ENCODE measurements at places on chromosomes 6 and 20.

- no peak for DNase-seq
Observed at GRCh38 chr6:403659-404655, 12.4 kb downstream of the IRF4 start.

GRCh38 chr6:113439866-113440265 lies 417.3 kb upstream of the MARCKS start:
- no peak for DNase-seq

- no peak for DNase-seq
Observed at GRCh38 chr20:58745391-58745790, 52.8 kb downstream of the NPEPL1 start.

DNA sequence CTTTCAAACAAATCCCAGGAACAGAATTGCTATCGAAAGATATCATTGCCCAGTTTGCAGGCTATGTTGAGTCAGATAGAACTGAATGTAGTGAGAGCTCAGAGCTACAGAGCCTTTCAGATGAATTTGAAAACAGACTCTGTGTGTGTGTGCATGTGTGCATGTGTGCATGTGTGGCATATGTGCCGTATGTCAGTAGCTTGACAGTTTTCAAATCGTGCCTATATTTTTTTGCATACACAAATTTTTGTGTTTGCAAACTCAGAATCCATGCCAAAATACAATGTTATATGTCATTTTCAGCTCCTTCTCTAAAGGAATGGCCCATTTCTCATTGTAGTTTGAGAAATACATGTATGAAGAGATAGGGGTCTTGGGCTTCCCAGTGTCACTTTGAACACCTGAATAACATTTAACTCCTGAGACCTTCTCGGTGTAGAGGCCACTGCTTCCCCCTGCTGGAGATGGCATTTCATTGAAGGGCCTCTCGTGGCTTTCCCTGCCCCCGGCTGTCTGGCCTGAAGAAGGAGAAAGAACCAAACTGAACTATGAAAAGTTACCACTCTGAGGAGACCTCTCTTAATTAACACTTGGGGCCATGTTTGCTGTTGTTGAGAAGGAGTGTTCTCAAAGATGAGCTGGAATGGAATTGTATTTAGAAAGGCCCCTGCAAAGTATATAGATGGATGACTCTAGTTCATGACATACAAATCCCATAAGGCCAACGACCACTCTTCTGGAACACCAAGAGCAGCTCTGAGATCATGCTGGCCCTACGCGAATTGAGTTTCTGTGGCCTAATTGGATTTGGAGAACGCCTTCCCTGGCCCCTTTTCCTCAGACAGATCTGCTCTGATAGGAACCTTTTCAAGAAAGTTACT lies 58.7 kb downstream of the VAPB start:
- peak; percentile 43 for DNase-seq

DNA sequence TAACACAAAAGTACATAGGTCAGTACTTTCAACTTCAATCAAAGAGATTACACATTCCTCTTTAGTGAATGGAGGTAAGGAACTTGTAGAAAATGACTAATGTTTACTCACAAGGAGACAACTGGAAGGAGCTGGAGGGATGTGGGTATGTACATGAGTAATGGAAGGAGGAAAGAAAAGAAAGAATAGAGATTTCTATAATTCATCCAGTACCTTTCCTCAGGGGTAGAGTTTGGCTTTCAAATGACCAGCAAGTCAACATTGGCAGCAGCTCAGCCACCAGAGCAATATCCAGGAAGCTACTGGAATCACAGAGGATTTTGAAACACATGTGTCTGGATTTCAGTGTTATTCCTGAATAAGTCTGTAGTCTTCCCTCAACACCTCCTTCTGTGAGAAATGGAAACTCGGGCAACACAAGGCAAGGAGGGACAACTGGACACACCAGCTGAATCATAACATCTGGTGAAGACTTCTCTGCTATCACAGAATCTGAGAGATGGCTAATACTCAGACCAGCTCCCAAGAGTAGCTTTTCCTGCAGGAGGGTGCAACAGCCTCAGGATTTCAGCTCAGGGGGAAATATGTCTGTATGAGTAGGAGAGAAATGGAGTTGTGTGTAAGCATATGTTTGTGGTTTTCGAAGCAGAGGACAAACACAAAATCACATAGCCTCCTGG lies 98.8 kb downstream of the HAO1 start:
- peak; percentile 19 for DNase-seq

DNA sequence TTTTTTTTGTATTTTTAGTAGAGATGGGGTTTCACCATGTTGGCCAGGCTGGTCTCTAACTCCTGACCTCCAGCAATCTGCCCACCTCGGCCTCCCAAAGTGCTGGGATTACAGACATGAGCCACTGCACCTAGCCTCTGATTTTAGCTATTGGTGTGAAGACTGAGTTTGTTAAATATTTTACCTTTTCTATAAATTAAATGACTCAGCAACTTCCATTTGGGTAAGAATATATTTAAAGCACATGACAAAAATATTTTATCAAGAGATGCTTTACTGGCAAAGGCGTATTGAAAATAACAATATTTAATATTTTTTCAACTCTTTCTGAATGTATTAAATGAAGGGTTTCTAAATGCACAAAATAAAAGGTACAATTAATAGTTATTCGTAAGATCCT lies 158.7 kb upstream of the AGPAT4 start:
- DNase-seq: no peak

GRCh38 chr6:4381381-4381780 lies 246.0 kb upstream of the ECI2 start:
- no peak for DNase-seq

DNA sequence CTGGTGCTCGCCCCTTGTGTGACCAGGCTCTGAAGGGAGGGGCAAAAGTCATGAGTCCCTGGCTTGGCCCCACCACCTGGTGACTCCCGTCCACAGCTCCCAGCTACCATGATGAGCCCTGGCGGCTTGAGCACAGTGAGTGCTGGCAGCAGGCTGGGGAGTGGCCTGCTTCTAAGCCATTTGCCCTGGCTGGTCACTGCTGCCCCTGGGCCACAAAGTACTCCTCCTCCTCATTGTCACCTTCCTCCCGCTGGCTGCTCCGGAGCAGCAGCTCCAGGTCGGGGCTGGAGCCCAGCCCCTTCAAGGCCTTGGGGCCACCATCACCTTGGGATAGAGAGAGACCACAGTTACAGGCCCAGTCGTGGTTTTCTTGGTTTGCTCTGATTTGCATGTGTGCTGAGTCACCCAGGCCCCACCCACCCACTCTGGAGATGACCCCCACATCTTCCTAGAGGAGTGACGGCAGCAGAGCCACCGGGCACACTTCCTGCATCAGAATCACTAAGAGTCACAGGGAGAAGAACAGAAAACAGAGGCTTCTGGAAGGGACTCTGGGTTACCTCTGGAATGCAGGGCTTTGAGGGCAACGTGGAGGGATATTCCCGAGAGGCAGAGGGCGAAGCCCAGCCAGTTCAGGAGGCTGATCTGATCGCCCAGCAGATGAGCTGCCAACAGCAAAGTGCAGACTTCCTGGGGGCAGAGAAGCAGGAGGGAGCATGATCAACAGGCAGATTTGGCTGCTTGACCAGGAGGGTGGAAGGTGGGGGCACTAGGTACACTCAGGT lies 42.1 kb upstream of the CDH22 start:
- peak; percentile 92 for DNase-seq

DNA sequence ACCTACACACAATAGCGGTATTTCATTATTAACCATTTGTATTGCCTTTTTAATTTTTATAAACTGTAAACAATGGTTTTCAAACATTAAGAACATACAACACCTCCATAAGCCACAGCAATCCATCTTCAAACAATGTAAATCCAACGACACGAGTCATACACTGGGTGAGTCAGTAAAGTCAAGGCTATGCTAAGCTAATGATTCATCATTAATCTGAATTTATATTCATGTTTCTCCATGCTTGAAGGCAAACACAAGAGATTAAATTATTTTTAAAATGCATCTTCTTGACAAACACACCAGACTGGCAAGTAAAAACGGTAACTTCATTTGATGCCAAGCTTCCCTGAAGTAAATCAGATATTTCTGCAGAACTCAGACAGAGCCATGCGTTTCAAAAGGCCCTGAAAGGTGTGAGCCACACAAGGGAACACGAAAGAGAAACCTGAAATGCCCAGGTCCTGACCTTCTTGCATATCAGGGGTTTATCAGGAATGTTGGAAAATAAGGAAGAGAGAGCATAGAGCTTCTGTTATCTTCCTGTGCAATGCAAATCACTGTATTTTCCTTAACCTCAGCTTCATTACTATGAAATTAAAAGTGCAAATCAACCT lies 162.5 kb downstream of the ALDH8A1 start:
- DNase-seq: no peak

- no peak for DNase-seq
Observed at GRCh38 chr6:69866351-69866769, at the start of gene COL19A1. Gene COL19A1 (plus strand): TSS chr6:69866556. CDS start chr6:69879568, 13,012 bp downstream.

DNA sequence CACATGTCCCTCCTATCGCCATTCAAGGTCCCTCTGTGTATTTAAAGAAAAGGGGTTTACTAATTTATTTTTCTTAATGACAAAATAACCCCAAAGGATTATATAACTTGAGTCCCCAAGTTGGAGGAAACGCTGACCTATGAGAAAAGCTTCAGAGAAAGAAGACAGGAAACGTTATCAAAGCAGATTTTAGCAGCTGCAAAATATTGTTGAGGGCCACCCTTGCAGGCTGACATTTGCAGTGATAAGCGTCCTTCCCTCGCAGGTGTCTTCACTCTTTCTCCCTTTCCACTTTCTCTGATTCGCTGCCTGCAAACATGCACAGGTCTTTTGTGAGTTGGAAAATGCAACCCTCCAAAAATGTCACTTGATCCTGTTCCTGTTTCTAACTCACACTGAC lies 103.2 kb upstream of the RIPOR2 start:
- no peak for DNase-seq

- DNase-seq: peak; percentile 16
Observed at GRCh38 chr6:136846046-136846445, 23.7 kb downstream of the PEX7 start.

DNA sequence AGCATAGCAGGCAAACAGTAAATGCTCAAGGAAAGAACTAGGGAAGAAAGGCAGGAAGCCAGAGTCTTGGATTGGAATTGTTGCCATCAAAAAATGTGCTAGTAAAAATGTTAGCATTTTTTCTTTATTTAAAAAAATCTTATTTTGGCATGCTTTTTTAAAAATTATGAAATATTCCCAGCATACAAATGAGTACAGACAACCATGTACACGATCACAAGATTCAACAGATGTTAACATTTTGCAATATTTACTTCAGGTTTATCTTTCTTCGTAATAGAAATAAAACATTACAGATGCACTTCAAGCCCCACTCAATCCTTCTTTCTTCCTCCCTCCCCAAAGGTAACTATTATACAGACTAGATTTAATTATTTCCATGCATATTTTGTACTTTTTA lies 27.4 kb upstream of the NOP56 start:
- DNase-seq: no peak

- no peak for DNase-seq
Observed at GRCh38 chr6:144408161-144408560, 123.0 kb downstream of the UTRN start.

DNA sequence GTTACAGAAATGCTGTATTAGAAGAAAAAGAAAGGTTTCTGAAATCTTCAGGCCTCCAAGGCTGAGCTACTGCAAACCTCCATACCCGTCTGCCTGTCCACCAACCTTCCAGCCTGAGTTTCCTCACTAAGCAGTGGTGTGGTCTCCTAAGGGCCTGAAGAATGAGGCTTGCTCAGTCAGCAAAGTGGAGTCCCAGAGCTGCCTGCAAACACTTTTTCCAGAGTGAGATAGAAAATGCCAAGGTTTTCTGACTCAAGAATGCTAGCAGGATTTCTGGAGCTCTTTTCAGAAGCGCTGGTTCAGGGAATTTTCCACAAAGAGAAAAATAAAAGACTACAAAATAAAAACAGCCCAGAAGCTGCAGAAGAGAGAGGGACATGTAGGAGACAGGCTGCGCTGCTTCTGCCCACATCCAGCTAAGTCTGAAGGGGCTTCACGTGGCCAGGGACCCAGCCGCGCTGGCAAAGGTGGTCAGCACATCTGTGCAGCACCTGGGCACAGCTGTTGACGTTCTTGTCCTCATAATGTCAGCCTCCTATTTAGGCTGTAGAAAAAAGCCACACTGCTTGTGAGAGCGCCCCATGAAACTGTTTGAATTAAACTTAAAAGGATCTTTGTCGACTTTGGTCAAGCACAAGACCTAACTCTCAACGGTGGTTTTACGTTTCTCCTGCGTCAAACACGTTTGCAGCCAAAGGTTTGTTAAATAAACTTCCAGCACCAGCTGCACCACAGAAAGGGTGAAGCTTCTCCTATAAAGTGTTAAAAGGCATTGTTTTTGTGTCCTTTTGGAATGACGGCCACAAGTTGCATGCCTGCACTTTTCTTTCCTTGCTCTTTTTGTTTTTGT lies 209.0 kb downstream of the THBS2 start:
- no peak for DNase-seq

GRCh38 chr20:31675828-31676608 lies 38.3 kb downstream of the COX4I2 start:
- no peak for DNase-seq

- DNase-seq: no peak
Observed at GRCh38 chr6:37285861-37286311, 27.9 kb upstream of the TMEM217 start.

DNA sequence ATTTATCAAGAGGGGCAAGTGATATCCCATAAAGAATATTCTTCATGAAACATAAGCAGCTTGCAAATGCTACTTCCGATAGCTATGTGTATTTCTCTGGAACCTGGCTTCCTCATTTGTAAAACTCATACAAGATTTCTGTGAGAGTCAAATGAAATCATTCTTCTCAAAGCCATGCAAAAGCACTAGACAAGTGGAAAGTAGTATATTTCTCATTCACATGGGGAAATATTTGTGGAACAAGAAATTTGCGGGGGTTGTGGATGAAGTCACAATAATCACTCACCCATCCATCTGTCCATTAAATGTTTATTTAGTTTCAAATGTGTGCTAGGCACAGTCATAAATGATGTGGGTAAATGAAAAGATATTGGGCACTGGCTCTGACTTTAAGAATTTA lies 150.5 kb downstream of the IPCEF1 start:
- no peak for DNase-seq

GRCh38 chr20:34977365-34978091 lies 21.9 kb downstream of the MYH7B start:
- DNase-seq: no peak

DNA sequence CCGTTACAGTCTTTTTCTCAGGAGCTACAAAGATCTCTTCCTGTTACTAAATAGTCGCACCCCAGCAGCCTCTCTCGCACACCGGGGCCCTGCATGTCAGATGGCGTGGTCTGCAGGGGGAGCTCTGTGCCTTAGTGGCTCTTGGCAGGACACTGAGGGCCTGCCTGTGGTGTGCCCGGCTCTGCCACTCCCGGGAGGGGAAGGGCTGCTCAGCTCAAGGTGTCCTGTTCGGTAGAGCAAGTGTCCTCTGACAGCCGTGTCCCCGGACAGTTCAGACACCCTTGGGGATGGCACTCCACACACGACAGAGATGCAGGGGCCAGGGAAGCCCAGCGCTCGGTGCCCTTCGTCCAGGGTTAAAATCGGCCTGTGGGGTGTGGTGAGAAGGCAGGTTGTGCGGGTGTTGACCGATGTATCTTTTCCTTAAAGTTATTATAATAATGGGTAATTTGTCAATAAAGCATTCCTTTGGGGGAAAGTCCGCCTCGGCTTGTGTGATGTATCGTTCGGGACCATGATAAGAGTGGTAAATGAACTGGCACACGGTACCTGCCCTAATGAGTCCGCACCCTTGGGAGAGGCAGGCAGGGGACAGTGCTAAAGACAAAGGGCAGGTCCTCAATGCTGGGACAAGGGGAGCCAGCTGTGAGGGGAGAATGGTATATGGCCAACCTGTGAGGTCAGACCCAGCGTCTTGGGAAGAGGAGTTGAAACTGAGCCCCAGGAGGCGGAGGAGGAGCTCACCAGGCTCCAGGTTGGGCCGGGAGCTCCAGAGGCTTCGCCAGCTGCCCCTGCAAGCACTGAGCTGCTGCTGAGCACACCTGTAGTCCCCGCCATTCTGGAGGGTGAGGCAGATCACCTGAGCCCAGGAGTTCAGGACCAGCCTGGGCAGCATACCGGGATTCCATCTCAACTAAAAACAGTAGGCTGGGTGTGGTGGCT lies 3.6 kb upstream of the DNAJC5 start:
- DNase-seq: no peak

Measured in H4 (cell line).